ENCODE measurements at places on chromosomes 2 and 18. TPM values are rescaled to one million over a fixed set of nuclear protein-coding genes. Genes with fewer than 3 reads are reported as not detected.
A peak's percentile ranks its signal among the peaks of the same experiment; 100 is the strongest.

- peak; percentile 75 for DNase-seq
Observed at GRCh38 chr18:31685097-31686082, 1.0 kb upstream of the B4GALT6 start.

- no peak for DNase-seq
Observed at GRCh38 chr18:79890674-79891073, 60.8 kb downstream of the SLC66A2 start.

DNA sequence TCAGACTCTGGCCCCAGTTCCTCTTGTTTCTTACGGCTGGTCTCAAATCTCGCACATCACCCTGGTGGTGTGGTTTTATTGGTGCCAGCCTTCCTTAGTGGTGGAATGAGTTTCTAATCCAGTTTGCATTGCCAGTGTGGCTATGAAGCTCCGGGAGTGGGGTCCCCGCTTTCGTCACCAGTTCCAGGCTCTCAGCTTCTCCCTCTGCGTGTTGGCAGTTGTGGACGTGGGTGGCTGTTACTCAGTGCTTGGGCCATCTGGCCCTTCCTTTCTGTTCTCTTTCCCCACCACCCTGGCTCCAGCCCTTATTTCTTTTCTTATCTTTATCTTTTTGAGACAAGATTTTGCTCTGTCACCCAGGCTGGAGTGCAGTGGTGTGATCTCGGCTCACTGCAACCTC, 30.1 kb downstream of the EFR3B start:
- DNase-seq = no peak

DNA sequence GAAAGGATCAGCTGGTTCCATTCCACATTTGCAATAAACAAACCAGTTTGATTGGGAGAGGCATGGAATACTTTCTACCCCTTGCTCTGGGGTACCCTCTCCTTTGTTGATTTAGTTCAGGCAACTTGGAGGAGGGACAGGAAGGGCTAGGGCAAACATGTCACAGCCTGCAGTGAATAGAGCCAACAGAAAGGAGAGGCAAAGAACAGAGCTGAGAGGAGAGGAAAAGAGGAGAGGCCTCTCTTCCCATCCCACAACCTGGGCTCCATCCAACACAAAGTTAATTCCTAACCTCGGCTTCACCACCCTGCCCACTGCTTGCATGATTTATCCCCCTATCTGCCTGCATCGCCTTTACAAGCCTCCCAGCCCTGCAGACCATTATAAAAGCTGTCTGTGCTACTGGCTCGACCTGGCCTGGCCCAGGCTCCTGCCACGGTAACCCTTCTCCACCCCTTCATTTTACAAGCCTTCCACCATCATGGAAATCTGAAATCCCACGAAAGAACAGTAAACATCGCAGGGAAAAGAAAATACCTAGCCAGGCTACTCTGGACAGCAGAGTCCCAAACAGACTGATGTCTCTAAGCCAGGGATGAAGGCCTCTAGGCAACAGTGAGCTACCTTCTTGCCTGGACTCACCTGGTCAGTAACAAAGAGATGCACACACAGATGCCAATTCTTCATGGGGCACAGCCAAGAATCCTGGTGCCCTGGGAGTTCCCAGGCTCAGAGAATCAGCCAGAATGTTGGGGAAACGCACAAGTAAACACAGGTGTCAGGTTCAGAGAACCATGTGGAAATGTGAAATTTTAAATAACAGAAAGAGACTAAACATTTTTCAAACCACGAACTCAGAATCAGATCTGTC, 43.6 kb downstream of the NHEJ1 start:
- no peak for DNase-seq

Gene ITGA6
- 87.1 TPM for polyA plus RNA-seq

- no peak for DNase-seq
Observed at GRCh38 chr2:67974559-67975430, 88.0 kb downstream of the C1D start.

DNA sequence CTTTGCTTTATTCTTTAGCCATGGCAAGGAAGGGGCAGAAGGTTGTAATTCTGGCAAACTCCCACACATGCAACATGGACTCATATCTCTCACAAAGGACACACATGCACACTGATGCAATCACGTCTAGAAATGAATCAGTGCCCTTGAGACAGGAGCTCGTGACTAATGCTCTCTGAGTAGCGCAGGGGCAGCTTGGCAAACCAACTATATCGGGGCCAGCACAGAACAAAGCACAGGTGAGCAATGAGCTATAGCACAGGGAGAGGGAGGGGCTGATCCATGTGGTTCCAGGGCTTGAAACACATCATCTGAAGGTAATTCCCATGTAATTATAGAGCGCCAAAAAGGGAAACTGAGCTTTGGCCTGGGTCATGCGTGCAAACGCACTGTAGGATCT, 165.2 kb upstream of the KLF7 start:
- DNase-seq = no peak

DNA sequence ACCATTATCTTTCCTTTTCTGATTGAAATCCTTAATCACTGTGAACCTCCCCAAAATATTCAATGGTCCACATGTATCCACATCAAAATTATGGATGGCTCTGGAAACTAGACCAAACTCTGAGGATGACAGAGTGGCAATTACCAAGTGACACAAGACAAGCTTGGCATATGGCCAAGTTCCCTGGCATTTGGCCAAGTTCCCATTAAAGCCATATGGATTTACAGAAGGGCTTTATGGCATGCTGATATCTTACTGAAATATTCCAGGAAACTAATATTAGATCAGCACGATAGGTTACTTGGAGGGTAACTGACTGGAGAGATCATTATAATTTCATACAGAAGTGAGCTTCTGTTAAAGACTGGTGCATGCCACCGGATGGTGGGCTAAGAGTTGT, 21.9 kb upstream of the CERS6 start:
- DNase-seq = peak; percentile 31

DNA sequence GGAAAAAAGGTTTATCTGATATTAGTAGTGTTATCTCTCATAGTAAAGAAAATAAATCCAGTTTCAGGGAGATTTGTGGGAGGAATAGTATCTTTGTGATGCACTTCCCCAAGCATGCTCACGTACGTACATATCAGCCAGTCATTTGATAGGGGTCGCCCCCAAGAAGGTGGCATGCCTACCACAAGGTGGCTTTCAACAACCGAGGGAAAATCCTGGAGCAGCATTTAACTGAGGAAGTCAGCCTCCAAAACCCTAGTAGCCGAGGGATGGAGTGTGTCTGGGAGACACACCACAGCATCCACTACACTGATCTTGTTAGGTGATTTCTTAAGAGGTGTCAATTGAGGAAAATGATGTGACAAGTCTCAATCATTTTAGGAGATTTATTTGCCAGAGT, 623.9 kb downstream of the NYAP2 start:
- no peak for DNase-seq

Gene FTCDNL1
- polyA plus RNA-seq = 1.1 TPM

GRCh38 chr2:70017962-70018361, 56.5 kb upstream of the ASPRV1 start:
- no peak for DNase-seq

Gene DCC
- 1.1 TPM for polyA plus RNA-seq

Gene GPR39
- not detected for polyA plus RNA-seq

Gene FAM110C
- 1.7 TPM for polyA plus RNA-seq
